ENCODE measurements at places on chromosomes 5 and 9.

- no peak for DNase-seq
Measured at GRCh38 chr5:94028001-94028400, 286.6 kb upstream of the POU5F2 start.

DNA sequence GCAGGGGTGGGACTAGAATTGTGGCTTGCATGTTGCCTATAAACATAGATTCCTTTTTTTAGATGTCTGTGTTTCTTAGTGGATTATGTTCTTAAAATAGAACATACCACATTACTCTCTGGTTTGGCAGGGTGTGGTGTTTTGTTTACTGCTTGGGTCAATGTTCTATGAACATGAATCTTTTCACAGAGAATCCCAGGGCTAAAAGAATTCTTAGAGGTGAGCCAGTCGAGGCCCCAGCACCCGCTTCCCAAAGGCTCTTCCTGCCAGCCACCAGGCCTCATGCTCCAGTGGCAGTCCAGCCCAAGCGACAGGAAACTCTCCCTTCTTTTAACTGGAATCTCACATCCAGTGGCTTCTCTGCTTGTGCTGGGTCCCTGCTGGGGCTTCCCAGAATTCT lies 126.6 kb downstream of the C9orf152 start:
- peak; percentile 26 for DNase-seq

DNA sequence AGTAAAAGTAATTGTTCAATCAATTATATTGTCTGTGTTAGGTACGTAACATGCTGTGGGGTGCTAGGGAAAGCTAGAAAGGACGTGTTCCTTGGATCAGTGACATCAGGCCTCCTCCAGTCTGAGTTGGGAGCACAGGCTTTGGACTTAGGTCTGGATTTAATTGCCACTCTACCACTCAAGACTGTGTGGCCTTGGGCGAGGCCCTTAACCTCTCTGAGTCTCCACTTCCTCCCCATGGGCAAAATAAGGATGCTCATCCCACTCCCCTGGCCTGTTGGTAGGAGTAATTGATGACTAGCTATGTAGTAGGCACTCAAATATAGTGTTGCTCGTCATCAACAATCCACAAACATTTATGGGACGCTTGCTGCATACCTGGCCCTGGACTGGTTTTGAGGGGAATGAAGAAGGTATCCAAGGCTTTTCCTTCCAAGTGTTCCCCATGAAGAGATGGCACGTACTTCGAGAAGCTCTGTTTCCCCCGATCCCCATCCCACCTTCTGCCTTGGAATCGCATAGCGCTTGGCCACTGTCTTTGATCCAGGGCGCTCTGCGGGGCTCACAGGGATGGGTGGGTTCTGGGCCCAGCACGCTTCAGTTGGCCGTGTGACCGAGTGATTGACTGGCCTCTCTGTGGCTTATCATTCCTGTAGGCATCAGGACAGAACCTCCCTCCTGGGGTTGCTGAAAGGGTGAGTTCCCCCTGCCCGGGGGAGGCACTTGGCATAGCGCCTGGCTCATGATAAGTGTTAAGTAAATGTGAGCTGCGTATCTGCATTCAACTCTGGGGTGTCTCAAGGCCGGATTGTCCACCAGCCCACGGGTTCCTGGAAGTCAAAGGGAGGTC lies 8.1 kb downstream of the FGF18 start:
- no peak for DNase-seq

GRCh38 chr9:70389621-70390266 lies 24.7 kb downstream of the KLF9 start:
- DNase-seq = no peak

Data from NCI-H510A (cell line).